Stimulated activated naive CD4-positive, alpha-beta T cell treated with Interleukin-2 at 50 U/mL for 16 hours (primary cell): ENCODE measurements at places on chromosomes 1 and 21.

DNA sequence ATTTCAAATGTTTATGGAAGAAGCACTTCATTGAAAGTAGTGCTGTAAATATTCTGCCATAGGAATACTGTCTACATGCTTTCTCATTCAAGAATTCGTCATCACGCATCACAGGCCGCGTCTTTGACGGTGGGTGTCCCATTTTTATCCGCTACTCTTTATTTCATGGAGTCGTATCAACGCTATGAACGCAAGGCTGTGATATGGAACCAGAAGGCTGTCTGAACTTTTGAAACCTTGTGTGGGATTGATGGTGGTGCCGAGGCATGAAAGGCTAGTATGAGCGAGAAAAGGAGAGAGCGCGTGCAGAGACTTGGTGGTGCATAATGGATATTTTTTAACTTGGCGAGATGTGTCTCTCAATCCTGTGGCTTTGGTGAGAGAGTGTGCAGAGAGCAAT lies 10.7 kb downstream of the TARDBP start:
- DNase-seq = no peak

- no peak for DNase-seq
These were observed 31.8 kb downstream of the FBXO2 start for GRCh38 chr1:11622398-11622797.

GRCh38 chr1:15308621-15309027 lies 61.6 kb downstream of the FHAD1 start:
- DNase-seq = no peak

GRCh38 chr1:33684396-33685179 lies 179.3 kb upstream of the HMGB4 start:
- no peak for DNase-seq

DNA sequence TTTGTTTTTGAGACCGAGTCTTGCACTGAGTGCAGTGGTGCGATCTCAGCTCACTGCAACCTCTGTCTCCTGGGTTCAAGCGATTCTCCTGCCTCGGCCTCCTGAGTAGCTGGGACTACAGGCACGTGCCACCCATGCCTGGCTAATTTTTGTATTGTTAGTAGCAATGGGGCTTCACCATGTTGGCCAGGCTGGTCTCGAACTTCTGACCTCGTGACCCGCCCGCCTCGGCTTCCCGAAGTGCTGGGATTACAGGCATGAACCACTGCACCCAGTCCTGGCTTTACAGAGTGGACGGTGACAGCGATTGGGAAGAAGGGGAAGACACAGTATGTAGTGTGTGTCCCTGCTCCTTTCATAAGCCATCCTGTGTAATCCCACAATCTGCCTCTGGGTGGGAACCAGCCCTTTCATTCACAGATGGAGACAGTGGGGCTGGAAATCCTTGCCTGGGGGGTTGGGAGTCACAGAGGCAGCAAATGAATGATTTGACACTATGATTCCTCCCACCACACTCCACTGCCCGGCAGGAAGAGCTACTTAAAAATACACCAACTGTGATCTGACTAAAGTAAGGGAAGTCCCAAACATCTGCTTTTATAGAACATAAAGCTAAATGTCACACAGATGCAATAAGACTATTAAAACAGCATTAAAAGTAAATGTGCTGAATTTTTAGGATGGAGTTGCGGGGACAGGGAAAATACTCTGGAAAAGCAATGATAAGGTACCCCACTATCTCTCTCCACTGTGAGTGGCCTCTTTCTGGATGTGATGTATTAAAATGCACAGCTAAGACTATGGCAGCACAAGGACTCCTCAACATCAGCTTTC lies 4.5 kb downstream of the PARP1 start:
- DNase-seq = no peak

GRCh38 chr1:64549464-64550239 lies 79.7 kb downstream of the CACHD1 start:
- DNase-seq = no peak

GRCh38 chr1:52057876-52058415 lies 1.9 kb downstream of the BTF3L4 start:
- no peak for DNase-seq

GRCh38 chr1:47926461-47926999 lies 70.7 kb downstream of the TRABD2B start:
- DNase-seq = no peak

- DNase-seq = no peak
These were observed 3.3 kb downstream of the NCSTN start for GRCh38 chr1:160346463-160346862.
